ENCODE measurements at places on chromosomes 3 and 15. TPM values are rescaled to one million over a fixed set of nuclear protein-coding genes. Genes with fewer than 3 reads are reported as not detected.

Gene KIF7
- 4.5 TPM for total RNA-seq

Gene GPR62
- 0.13 TPM for total RNA-seq

Gene STAB1
- total RNA-seq, result 34.9 TPM

Gene CRYGS
- 0.89 TPM for total RNA-seq

Gene GHSR
- not detected for total RNA-seq

Gene FANCD2OS
- total RNA-seq, result not detected

Gene CCR8
- total RNA-seq, result not detected

Gene NEK4
- total RNA-seq, result 20.2 TPM

Gene SATB1
- 60.7 TPM for total RNA-seq

Gene GOLGA6L9
- 1.1 TPM for total RNA-seq

Gene CYP11A1
- 3.4 TPM for total RNA-seq

Gene PRKCI
- total RNA-seq, result 14.5 TPM

Gene ACTC1
- total RNA-seq, result 11,108 TPM

Gene TMOD2
- total RNA-seq, result 6.6 TPM

Gene LPP
- total RNA-seq, result 174 TPM

Gene CAND2
- total RNA-seq, result 44.6 TPM

Gene CX3CR1
- total RNA-seq, result 2.1 TPM

Gene FETUB
- total RNA-seq, result not detected

Gene BNC1
- not detected for total RNA-seq

Gene SMCO1
- 20.2 TPM for total RNA-seq

Gene BCL6
- total RNA-seq, result 45.1 TPM

Gene KCNMB2
- 1.9 TPM for total RNA-seq

Gene EIF4G1
- total RNA-seq, result 211 TPM

Gene PDZRN3
- 163 TPM for total RNA-seq

Gene GABRR3
- not detected for total RNA-seq

Gene CSPG5
- 0.25 TPM for total RNA-seq

Gene SPINK8
- total RNA-seq, result not detected

Gene SLC35G2
- 2.1 TPM for total RNA-seq

Gene NMNAT3
- total RNA-seq, result 13.0 TPM

Gene CCR9
- total RNA-seq, result not detected

Gene REC114
- total RNA-seq, result not detected

Gene BCHE
- total RNA-seq, result 0.56 TPM

Gene ANKDD1A
- total RNA-seq, result 0.42 TPM

Gene LCTL
- total RNA-seq, result not detected

Gene LRRK1
- 1.8 TPM for total RNA-seq

Gene TM4SF1
- 111 TPM for total RNA-seq

Gene SNRPA1
- 30.2 TPM for total RNA-seq

Gene BFSP2
- total RNA-seq, result not detected

Gene TGM4
- total RNA-seq, result not detected

Gene CHRFAM7A
- total RNA-seq, result 0.23 TPM

Gene IL5RA
- 0.13 TPM for total RNA-seq

Gene CISH
- 10.1 TPM for total RNA-seq

Gene SERINC4
- total RNA-seq, result 0.37 TPM

Gene SH3GL3
- not detected for total RNA-seq

Gene DISP2
- 1.1 TPM for total RNA-seq

Gene LRRN1
- total RNA-seq, result 0.33 TPM

Gene NDUFB4
- total RNA-seq, result 379 TPM

Gene TATDN2
- 26.6 TPM for total RNA-seq

Gene RPN1
- 88.8 TPM for total RNA-seq

Gene PGBD4
- 1.4 TPM for total RNA-seq

Gene GTF2A2
- 115 TPM for total RNA-seq

Gene HYAL2
- 24.0 TPM for total RNA-seq

Gene BLOC1S6
- 32.5 TPM for total RNA-seq

Gene CLDN1
- total RNA-seq, result 0.59 TPM

Data from heart left ventricle (tissue), 16 donors.